Stimulated activated CD4-positive, alpha-beta T cell treated with anti-CD3 and anti-CD28 coated beads, Interleukin-15, amount 100 ng/mL, for 48 hours (primary cell): ENCODE measurements at places on chromosomes 7 and 10.

DNA sequence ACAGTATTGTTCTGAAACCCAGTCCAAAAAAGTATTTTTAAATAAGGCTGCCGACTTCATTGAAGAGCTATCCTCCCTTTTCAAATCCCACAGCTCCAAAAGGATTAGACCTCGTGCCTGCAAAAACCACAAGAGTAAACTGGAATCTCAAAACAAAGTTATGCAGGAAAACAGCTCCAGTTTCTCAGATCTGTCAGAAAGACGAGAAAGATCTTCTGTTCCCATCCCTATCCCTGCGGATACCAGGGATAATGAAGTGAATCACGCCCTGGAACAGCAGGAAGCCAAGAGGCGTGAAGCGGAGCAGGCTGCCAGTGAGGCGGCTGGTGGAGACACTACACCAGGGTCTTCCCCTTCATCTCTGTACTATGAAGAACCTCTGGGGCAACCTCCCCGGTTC lies 12.6 kb downstream of the MYPN start:
- no peak for DNase-seq

DNA sequence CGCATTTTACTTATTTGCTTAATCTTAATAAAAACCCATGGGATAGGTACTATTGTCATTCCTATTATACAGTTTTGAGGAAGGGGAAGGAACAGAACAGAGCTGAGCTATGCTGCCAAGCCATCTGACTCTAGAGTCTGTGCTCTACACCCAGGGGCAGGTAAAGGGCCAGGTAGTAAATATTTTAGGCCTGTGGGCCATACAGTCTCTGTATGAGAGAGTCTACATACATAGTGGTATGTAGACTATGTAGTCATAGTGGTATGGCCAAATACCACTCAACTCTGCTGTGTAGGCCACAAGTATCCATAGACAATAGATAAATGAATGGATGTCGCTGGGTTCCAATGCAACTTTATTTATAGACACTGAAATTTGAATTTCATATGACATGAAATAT lies 3.4 kb upstream of the SRI start:
- DNase-seq = no peak

DNA sequence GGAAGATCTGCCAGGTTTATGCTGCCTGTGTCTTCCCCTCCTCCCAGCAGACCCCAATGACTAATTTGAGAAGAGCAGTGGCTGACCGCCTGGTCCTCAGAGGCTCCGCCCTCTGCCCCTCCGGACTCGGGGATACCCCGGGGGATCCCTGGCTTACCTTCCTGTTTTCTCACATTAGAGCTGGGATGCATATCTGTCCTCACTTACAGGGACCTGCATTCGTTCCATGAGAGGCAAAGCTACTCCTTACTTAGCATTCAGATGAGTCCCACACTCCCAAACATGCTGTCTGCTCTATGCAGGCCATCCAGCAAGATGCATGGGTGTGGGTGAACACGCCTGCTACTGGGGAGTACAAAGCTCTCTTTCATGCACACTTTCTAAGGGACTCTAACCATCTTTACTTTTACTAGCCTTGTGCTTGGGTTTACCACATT lies 24.0 kb downstream of the VOPP1 start:
- no peak for DNase-seq

DNA sequence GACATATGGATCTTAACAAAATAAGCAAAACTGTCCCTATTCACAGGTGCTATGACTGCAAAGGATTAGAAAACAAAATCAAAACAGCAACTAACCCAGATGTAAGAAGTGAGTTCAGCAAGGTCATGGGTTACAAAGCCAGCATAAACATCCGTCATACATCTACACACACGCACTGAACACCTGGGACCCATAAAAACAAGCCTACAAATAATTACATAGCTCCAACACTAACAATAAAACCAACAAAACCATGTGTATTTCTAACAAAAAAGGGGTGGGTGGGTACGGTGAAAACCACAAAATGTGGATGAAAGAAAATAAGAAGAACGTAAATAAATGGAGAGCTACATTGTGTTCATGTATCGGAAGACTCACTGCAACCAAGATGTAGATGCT lies 256.8 kb downstream of the ELFN1 start:
- DNase-seq = no peak

DNA sequence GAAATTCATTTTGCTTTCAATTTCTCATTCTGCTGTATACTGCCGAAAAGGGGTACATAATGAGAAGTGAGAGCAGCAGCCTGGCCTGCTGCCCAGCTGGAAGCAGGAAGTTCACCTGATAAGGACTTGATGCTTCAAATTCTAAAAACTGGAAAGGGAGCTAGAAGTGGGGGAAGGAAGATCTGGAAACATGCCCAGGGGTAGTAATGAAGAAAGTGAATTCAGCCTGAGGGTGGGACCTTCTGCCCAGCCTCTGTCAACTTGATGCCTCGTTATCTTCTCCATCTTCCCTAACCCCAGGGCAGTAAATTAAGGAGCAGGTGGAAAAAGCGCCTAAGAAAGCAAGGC lies 69.4 kb downstream of the ARMH3 start:
- no peak for DNase-seq

DNA sequence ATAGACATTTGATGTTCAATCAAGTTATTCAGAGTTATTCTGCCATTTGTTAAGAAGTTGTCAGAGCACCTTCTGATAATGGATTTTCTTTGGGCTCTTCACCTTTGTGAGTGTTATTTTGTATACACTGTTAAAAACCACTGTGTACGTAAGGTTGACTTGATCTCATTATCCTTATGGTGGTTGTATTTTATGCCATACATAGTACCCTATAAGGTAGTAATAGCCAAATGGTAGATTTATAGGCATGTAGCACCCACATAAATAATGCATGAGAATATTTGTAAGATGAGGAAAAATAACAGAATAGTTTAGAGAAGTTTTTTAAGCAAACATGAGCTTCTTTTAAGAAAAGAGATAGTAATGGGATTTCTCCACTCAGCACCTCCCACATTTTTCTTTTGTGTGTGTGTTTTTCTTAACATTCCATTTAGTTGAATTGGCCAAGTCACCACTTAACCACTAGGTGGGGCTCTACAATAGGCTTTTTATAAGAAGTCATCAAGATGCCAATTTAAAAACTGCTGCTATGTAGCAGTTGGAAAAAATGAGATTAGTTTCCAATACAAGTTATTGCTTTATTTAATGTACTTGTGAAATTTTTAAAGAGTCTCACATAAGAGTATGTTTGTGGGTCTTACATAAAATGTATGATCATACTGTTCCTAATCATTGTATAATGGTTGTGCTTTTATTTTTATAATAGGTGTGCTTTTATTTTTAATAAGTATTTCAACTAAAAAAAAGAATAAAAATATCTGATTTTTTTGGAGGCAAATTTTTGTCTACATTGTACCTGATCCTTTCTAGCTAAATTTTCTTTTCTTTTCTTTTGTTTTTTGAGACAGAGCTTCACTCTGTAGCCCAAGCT lies 41.1 kb upstream of the STMP1 start:
- DNase-seq = no peak

DNA sequence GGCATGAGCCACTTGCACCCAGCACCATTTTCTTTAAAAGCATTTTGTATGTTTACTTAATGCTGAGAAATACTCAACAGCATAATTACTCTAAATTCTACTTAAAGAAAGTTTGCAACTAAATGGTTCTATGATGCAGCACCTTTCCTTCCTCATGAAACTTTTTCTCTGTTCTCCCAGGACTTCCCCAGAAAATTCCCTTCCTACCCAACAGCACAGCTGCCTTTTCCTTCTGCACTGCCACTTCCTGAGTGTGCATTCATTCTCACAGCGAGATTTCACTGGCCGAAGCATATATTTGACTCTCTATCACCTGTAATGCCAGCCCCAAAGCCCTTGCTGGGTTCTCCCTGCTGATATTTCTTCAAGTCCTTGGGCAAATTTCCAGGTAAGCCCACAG lies 41.5 kb upstream of the DGKI start:
- DNase-seq = no peak

DNA sequence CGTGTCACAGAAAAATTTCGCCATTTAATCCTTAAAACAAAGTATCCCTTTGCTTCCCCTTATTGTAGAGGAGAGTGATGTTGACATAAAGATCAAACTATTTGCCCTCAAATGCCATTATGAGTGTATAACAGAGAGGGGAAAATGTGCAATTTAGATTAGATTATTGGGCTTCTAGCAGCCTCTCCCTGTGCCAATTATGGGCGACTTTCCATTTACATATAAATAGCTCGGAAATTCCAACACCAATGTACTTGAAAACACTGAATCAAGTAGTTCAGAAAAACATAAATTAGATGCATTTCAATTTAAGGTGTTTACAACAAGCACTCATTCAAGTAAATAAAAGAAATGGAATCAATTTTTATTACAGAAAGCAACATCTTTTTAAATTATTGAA lies 64.6 kb upstream of the LRRN3 start:
- no peak for DNase-seq

- no peak for DNase-seq
These were observed 81.3 kb upstream of the SFMBT2 start for GRCh38 chr10:7491949-7492659.

DNA sequence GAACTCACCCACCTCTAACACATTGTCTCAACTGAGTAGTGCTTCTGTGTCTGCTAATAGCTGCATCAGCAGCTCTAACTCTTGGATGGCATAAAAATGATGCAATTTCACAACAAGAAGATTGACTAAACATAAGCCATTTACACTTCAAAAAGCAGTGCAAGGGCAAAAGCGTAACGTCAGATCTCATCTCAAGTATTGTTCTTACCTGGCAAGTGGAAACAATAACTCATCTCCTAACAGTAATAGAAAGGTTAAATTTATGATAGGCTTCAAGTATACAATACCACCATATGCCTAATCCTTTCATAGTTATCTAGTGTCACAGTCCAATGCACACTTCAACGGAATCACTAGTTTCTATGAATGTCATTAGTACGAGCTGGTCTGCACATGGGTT lies 14.8 kb downstream of the TPK1 start:
- peak; percentile 15 for DNase-seq

- no peak for DNase-seq
These were observed 230.1 kb upstream of the PRPS1L1 start for GRCh38 chr7:18257711-18258110.

- DNase-seq = no peak
These were observed 38.8 kb downstream of the ZNF783 start for GRCh38 chr7:149300620-149301285.

GRCh38 chr7:78444267-78444666 lies 645.7 kb downstream of the PHTF2 start:
- DNase-seq = no peak

DNA sequence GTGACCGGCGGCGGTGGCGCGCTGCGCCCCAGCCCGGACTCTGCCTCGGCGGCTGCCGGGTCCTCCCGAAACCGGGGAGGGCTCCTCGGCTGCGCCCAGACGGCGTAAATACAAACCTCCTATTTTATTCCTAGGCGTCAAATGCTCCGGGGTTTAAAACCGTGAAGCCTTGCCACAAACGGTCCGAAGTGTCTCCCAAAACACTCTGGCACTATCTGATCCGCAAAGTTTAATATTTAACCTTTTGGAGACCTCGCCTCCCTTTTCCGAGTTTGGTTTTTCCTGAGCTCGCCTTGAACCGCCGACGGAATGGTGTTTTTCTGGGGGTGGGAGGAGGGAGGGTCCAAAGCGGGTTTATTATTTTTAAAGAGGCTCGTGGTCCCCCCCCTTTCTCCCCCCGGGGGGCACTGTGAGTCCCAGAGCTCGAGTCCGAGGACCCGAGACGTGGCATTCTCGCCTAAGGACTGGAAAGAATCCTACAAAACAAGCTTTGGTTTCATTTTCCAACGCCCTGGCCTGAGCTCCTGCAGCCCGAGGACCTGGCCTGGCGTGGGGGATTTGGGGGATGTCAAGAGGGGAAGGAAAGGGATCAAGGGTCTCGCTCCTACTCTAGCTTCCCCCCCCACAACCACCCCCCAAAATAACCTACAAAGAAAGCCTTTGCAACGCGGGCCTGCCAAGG lies 1.8 kb downstream of the TNRC18 start:
- no peak for DNase-seq

DNA sequence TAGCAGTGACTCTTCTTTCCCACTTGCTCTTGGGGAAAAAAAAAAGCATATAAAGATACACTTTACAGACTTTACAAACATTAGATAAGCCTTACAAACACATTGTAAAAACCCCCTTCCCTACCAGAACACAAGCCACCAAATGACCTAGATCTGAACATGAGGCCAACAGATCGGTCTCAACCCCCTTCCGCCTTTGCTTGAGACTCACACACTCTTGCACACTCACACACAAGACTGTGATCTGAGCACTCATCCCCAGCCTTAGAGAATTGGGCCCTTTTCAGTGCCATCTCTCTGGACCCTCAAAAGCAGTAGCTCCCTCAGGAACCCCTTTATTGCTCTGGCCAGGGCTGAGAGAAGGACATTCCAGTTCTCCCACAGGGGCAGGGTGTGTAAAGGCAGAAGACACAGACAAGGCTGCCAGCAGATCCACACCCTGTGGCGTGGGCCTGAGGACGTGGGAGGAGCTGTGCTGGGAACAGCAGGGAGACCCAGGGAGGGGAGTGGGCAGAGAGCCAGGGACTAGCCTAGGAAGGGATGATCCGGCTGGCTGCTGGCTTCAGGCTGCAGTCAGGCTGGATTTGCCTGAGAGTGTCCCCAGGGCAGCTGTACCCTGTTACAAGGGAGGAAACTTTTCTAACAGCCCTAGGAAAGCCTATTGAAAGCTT lies 206.7 kb downstream of the KIAA1217 start:
- DNase-seq = no peak

DNA sequence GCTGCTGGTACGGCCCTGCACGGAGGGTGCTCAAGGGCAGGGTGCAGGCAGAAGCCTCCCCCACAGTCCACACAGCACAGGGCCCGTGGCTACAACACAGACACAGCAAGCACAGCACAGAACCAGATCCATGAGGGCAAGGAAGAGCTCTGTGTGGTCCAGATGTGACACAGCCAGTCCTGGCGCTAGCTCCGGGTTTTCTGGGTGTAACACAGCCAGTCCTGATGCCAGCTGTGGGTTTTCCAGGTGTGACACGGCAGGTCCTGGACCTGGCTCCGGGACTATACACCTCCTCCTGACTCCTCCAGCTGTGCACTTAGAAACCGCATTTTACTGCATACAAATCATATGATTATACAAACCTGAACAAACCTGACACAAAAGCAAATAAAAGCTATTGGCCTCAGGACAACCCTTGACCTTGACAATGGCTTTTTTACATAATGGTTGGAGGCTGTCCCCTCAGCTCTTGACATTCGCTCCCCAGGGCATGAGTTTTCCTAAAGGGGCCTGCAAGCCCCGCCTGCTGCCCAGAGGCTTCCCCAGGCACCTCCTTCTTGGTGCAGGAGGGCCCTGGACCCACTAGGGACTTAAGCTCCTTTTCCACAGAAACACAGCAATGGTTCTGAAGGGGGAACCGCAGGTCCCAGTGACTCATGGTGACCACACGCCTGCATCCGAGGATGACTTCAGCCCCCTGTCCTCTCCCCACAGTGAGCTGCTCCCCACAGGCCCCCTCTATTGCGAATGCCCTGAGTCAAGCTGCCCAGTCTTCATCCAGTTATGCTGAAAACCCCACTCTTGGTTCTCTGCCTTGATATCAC lies 209.6 kb downstream of the PTPRN2 start:
- no peak for DNase-seq

- DNase-seq = no peak
These were observed 166.2 kb downstream of the SNX10 start for GRCh38 chr7:26457696-26458327.
